ENCODE measurements at places on chromosomes 6 and 20.

- DNase-seq: no peak
Observed at GRCh38 chr6:42194056-42194455, 700 bp downstream of the GUCA1B start.

GRCh38 chr6:149363154-149363553, 36.9 kb upstream of the SUMO4 start:
- DNase-seq: no peak

DNA sequence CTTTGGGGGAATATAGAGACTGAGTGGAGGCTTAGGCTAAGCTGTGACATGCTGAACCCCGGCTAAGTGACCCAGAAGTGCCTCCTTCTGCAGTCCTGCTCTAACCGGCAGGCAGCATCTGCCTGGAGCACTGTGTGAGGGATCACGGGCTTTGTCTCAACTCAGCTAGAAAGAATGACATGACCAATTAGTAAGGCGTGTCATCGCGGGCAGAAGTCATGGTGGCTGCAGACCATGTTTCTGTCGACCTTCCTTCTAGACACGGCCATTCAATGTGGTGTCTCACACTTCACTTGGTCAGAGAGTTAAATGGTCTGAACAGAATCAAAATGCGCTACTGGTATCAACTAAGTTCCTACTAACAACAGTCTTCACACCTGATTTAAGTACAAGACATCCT, 35.0 kb downstream of the HUS1B start:
- DNase-seq: no peak

DNA sequence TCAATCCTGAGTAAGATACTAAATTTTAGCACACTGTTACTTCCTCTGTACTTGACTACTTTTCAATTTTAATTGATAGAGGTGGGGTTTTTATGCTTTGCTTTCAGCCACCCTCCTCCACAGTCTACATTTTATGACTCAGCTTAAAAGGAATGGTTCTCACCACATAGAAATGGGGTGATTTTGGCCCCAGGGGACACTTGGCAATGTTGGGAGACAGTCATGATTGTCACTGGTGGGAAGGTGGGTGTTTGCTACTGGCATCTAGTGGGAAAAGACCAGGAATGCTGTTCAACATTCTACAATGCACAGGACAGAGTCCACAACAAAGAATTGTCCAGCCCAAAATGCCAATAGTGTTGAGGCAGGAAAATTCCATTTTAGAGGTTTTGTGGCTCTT, 71.3 kb downstream of the PCSK2 start:
- no peak for DNase-seq

DNA sequence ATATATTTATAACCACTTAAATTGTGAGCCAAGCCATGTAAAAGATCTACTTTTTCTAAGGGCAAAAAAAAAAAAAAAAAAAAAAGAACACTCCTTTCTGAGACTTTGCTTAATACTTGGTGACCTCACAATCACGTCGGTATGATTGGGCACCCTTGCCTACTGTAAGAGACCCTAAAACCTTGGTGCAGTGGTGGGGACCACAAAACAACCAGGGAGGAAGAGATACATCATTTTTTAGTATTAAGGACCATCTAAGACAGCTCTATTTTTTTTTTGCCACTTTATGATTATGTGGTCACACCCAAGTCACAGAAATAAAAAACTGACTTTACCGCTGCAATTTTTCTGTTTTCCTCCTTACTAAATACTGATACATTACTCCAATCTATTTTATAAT, 22.9 kb downstream of the PRDM1 start:
- DNase-seq: no peak

DNA sequence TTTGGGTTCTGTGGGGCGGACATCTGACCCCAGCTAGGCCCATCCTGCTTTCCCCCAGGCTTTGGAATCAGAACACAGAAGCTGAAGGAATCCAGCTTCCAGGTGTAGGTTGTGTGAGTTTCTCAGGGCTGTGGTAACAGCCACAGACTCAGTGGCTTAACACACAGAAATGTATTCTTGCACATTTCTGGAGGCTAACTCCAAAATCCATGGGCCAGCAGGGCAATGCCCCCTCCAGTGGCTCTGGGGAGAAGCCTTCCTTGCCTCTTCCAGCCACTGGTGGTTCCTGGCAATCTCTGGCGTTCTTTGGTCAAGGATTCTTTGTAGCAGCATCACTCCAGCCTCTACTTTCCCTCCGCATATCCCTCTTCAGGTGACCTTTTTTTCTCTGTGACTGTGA, 1.3 kb upstream of the EMILIN3 start:
- DNase-seq: no peak

DNA sequence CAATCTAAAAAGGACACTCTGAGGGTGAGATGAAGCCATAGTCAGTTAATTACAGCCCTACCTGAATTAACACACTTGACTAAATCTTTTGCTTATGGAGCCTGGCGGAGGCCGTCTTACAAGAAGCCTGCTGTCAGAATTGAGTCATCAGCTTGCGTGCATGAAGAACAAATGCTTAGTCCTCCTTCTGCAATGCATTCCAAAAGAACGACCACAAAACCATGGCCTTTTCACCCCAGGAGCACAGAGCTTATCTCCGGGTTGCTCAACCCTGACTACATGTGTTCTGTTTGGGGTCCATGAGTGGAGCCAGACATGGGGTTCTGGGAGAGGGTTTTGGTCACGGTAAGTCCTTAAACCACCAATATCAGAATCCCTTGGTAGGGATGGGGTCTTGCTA, 318.1 kb downstream of the CLIC5 start:
- no peak for DNase-seq

GRCh38 chr6:111757342-111757741, 115.9 kb downstream of the FYN start:
- DNase-seq: no peak

GRCh38 chr20:4153661-4154238, 138.4 kb upstream of the RNF24 start:
- no peak for DNase-seq

DNA sequence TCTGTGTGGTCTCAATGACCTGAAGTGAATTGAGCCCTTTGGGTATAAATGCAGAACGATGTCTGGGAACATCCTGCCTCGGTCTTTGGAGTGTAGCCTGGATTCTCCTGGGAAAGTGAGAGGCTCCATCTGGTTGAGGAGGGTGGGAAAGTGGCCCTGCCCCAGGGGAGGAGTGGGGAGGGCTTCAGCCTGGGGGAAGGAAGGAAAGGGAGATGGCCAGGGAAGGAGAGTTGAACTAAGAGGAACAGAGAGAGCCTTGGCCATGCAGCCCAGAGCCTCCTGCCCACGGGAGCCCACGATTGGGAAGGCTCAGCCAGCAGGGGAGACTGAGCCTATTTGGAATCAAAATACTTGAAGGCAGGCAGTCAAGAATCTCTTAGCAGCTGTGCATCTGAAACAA, 2.3 kb upstream of the EPB41L1 start:
- DNase-seq: no peak

- DNase-seq: no peak
Observed at GRCh38 chr20:50312682-50313521, 122.3 kb downstream of the CEBPB start.

DNA sequence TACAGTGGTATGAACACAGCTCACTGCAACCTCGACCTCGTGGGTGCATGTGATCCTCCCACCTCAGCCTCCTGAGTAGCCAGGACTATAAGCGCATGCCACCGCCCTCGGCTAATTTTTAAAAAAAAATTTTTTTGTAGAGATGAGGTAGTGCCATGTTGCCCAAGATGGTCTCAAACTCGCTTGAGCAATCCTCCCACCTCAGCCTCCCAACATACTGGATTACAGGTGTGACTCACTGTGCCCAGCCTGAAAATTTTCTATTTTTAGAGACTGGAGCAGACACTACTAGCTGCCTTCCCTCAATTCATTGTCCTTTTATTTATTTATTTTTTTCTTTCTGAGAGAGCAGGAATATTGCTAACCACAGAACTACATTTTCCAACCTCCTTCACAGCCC, 20.3 kb upstream of the GTF3C6 start:
- no peak for DNase-seq

DNA sequence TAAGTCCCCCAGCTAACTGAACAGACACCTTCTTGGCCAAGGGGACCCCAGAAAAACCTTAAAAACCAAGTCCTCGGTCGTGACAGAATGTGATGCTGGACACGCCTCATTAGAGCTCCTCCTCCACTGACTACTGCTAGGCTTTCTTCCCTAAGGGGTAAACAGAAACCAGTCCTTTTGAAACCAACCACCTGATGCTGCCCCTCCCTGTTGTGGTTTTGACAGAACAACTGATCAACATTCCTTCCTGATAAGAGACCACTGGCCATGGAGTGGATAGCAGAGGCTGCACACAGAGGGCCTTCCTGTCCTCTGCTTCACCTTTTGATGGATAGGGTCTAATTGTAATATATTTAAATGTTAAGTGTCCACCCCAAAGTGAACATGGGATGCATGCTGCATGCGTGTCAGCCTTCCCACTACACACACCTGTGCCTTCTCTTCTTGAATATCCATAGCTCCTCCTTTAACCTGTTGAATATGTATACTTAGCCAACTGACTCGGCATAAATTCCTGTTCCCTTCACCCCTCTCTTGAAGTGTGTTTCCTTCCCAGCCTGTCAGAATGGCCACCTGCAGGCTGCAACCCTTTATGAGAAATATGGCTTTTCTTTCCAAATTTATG, 27.9 kb upstream of the SLC2A12 start:
- DNase-seq: no peak

GRCh38 chr20:51687108-51687507, 81.1 kb downstream of the ATP9A start:
- DNase-seq: no peak

DNA sequence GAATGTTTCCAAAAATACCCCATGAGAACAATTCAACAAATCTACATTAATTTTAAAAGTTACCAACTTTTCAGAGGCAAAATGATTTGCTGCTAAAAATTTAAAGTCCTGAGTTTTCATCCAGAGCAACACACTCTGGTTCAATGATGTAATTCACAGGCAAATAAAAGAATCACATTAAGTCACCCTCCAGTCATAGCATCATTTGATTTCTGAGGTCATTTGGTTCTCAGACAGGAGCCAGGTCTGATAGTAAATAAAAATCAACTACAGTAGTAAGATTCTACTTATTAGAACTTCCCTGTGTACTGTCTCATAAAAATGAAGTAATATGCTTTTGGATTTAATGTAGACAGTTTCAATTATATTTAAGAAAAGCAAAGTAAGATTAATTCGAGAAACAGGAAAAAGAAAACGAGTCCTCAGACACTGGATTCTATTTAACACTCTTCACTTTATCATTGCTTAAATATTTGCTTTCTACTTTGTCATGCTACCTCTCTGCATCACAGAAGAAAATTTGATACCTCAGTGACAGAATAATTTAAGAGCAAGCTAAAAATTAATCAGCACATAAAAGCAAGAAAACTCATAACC, 25.8 kb downstream of the MAP7 start:
- no peak for DNase-seq

DNA sequence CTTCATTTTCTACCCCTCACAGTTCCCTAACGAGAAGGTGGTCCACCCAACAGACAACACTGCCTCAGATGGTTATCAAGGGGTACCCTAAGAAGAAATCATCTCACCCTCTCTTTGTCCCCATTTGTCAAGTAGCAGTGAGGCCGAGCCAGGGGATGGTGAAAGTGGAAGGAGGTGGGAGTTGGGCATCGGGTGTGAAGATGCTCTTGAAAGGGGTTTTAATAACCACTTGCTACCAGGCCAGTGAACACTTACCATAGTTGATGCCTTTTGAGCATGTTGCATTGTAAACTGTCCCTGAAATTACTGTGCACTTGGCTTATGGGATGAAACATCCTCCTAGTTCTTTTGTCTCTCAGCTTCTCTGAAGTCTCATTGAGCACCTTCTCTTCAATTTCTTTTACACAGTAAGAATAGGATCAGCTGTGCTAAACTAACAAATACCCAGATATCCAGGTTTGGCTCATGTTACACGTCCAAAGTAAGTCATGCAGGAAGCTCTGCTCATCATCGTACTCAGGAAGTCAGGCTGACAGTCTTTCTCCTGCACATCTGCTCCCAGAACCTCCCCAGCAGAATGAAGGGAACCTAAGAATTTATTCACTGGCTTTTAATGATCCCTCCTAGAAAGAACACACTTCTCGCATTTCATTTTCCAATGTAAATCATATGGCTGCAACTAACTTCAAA, 13.3 kb downstream of the HLA-DPB1 start:
- DNase-seq: no peak

DNA sequence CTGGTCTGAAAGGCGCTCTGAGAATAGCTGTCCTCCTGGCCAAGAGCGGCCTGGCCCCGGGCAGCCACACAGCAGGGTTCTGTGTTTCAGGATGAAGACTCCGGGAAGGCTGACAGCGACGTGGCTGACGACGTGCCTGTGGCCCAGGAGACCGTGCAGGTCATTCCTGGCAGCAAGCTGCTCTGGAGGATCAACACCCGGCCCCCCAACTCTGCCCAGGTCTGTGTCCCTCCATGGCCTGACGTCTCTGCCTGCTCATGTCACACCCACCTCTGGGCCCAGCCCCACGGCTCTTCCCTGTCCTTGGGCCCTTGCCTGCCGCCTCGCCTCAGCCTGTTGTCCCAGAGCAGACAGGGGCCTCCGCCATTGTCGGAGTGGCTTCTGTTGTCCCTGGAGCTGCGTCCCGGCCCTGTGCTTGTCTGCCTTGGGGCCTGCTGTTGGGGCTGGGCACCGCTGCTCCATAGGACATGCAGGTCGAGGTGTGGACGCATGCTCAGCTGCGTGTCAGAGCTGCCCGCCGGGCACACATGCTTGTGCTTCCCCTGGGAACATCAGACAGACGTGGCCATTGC, 16.2 kb upstream of the ADRM1 start:
- DNase-seq: no peak

- no peak for DNase-seq
Observed at GRCh38 chr6:72621291-72622093, at the start of gene KCNQ5. Gene KCNQ5 (plus strand): TSS chr6:72622064.

DNA sequence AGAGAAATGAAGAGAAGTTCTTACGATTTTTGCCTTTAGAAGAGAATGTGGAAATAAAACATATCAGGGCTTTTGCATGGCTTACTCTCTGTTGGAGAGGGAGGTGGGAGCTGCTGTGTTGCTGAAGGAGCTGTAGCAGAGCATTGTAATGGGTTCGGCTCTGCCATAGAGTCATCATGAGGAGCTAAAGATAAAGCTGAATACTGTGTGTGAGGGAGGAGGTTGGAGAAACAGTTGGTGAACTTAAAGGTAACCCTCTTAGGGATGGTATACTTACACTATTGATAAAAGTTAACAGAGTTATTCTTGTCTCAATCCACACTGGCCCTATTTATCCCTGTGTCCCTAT, 34.8 kb downstream of the CTNNBL1 start:
- no peak for DNase-seq

GRCh38 chr20:12237772-12238171, 320.1 kb downstream of the BTBD3 start:
- DNase-seq: no peak

DNA sequence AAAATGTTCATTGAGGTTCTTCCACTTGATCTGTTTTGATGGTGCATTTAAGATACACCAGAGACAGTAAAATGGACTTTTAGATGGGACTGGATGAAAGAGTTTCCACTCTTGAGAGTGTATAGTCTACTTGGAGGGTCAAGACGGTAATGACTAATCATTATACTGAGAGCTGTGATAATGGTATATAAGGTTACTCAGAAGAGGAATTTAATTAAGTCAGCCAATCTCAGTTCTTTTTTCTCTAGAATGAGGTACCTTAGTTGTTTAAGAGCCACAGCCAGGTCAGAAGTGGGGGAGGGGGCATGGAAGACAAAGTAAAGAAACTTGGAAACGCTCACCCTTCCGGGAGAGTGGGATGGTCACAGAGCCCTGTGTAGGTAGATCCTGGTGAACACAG, 123.9 kb downstream of the MAP3K4 start:
- no peak for DNase-seq
